ENCODE measurements at places on chromosomes 5 and 9.

- DNase-seq: no peak
These were observed 218.1 kb upstream of the NREP start for GRCh38 chr5:111975133-111975532.

DNA sequence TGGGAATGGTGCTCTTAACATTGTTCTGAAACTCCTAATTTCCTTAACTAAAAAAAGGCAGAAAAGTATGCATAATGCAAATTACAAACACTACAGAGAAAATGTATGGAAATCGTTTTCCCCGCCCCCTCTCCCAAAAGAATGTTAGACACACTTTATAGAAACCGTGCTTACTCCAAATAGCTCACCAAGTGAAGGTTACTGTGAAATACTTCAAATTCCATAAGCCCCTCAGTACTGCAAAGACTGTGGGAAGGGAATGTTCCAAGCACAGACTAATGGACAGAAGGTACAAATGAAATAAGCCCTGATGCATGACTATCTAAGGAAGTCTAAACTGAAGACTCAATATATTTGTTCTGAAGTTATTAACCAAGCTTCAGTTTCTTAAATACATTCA lies 12.5 kb downstream of the MAPKAP1 start:
- DNase-seq: no peak

DNA sequence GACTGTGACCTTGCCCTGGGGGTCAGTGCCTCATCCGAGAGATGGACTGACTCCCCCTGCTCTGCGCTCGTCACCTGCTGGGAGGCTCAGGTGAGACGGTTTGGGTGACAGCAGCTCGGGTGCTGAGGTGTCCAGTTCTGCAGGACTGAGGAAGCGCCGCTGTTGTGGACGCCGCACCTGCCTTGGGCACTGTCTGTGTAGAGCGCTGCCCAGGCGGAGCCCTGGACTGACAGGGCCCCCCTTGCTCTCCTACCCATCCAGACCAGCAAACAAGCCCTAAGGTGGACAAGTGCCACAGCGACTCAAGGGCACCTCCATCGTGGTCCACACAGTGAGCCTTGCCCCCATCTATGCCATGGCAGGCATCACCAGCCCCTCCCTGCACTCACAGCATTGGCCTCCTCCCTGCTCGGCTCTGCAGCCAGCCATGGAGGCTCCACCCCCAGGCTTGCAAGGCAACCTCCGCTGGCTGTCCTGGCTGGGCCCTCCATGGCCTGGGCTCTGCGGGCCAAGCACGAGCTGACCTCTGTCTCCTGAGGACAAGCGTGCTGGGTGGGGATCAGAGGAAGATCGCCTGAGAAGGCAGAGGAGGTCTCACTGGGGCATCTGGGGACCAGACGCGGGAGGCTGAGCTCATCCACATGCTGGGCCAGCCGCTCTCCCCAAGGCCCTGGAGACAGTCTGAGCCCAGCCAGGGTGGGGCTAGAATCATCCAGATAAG lies 87.1 kb upstream of the COL5A1 start:
- no peak for DNase-seq

DNA sequence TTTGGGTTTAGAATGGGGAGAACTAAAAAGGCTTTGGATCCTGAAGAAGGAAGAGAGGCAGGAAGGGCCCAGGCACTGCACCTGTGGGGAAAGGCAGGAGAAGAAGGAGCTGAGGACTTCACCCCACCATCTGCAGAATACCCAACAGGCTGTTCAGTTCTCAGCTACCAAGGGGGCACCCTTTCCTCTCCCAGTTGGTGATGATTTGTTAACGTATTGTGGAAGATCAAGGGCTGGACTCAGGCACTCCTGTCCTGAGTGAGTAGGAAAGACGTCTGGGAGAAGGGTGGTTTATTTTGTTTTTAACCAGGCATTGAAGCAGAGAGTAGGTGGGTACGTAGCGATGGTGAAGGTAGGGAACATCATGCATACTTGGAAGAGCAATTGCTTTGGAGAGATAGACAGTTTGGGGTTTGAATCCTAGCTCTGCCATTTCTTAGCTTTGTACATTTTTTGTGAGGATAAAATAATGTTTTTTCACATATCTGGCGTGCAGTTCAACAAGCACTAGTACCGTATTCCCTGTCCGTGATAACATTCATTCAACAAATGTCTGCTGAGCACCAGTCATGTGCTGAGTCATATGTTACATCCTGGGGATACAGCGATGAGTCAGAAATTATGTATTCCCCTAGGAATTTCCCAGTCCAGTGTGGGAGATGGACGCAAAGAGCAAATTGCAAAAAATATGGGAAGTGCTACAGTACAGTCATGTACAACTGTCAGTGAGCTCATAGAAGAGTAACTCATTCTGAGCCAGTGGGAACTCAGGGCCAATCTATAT lies 2.1 kb downstream of the MSANTD3 start:
- no peak for DNase-seq

DNA sequence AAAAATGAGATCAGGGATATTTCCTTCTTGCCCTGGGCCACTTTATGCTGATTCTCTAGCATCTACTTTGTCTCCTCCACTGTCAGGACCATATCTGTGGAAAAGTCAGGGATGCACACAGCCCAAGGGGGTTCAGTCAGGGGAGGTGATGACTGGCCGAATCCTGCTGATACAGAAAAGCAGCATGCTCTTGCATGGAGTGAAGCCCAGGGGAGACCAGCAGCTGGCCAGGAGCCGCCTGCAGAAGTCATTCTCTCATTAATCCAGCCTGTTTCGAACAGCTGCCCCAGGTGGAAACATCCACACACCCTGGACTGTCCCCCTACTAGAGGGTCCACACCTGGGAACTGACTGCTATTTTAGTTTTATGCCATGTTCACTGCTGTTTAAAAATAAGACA lies 177.1 kb downstream of the ATP10B start:
- no peak for DNase-seq

DNA sequence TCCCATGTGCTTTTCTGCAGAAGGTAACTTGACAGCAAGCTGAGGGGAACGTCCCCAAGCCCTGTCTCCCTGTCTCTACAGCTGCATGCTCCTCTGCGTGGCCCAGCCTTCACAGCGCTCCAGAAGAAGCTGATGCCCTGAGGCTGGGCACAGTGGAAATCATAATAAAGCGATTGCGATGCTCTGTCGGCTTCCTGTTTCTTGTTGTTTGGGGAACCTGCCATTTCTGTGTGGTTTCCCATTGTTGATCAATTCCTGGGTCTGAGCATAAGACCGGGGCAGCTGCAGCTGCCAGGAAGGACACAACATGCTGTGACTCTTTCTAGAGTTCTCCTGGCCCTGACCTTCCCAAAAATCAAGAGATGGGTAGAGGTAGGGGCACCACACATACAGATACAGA lies 7.2 kb upstream of the DNAJB5 start:
- no peak for DNase-seq

- DNase-seq: no peak
These were observed 11.1 kb downstream of the PTTG1 start for GRCh38 chr5:160432787-160433186.
